Amygdala (tissue), 56 donors: ENCODE measurements at places on chromosomes 5 and 9.

GRCh38 chr9:75983319-75984045, 93.0 kb downstream of the PCSK5 start:
- DNase-seq: no peak

DNA sequence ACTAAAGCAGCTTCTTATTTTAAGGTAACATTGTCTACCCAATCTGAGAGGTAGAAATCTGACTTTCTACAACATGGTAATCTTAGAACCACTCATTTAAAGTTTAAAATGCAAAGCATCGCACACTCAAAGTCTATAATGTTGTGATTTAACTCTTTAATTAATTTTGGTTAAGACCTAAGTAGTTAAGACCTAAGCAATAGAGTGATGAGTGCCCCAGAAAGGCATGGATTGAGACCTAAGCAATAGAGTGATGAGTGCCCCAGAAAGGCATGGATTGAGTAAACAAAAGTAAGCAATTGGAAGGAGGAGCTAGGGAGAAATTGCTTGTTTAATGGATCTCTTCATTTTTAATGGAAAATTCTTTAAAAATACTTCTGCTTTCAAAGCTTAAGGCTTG, 86.8 kb downstream of the NLN start:
- DNase-seq: no peak

DNA sequence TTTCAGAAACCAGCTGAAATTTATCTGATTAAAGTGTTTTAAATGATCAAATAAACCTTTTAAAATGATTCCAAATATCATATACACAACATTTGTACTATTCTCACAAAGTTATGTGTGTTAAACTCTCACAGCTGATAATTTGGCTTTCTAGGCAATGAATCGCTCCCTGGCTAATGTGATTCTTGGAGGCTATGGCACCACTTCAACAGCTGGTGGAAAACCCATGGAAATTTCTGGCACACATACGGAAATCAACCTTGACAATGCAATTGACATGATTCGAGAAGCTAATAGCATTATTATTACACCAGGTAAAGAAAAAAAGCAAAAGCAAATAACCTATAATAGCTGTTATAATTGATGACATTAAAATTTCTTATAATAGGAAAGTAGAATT, 72.4 kb downstream of the NNT start:
- DNase-seq: no peak

- DNase-seq: no peak
Observed at GRCh38 chr5:135604056-135604455, 25.3 kb upstream of the CXCL14 start.

DNA sequence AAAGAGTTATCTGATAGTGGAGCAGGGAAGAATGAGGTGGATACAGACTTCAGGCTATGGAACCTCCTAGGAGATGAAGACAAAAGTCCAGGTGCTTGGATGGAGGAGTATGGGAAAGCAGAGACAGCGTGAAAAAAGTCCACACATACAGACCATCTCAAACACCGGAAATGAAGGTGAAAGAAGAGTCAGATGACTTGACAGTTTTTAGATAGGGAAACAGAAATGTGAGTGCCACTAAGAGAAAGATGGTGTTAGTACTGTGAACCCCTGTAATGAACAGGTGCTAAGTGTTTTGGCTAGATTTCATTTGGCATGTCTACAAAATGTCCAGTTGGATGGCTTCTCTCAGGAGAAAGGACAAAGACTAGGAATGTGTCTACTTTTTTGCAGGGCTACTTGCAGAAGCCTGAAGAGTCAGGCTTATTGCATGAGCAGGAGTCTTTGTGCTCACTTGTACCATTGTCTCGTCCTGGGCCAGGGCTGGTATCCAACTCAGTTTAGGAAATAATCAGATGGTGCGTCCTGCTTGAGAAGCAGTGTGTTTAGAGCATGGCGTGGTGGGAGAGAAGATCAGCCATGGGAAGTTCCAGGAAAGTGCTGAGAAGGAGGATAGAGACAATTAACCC, 90.6 kb upstream of the STARD4 start:
- DNase-seq: no peak

DNA sequence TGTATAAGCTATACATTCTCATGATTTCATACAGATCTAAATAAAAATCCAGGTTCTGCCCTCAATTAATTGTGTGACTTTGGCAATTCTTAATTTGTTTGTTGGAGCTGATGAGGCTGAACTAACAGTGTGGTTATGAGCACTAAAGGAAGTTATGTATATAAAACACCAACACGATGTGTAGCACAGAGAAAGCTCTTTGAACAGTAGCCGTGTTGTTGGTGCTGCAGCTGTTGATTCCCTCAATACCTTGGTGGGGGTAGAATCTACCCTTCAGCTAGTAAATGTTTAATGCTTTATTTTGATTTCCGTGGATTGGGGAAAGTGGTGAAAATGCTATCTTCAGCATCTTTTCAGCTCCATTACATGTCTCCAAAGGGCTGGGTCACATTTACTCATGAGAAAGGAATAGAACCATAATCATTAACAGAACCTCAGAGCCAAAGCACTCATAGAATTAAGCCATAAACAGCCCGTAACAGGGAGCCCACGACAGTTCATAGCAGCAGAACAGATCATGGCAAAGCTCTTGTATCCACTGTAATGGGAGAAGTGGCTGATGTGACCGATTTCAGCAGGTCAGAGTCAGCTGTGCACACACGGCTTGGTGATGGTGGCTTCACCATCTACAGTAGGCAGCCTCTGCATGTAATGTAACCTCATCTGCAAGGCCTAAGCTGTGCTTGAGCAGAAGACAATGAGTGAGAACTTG, 332.7 kb downstream of the DIRAS2 start:
- no peak for DNase-seq

DNA sequence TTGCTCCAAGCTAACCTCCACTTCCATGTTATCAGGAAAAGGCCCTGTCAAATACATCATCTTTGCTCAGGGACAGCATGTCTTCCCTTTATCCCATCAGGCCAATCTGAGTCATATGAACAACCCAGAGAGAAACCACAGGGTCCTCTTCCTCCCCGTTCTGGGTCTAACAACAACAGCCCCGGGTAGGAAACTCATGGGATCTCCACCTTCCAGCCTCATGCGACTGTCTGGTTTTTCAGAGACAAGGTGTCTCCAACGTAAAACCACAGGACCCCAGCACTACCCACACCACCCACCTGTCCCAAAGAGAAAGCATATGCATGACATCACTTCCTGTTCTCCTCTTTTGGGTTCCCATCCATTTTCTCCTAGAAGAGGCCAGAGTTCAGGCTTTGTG, 217.9 kb downstream of the ENC1 start:
- no peak for DNase-seq

DNA sequence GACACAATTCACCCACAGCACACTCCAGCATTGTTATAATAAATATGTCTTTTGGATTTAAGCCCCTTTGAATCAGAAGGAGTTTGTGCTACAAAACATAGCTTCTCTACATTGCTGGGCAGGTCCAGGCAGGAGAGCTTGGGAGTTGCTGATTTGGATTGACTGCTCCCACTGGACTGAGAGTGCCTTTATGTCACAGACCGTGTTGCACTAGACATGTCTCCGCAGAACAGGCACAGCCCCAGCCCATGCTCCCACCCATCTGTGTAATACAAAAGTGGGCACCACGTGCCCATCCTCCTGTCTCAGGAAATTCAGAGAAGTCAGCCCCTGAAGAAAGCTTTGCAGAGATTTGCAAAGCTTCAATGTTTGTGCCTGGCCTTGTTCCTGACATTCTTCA, 117.1 kb downstream of the MED10 start:
- no peak for DNase-seq

DNA sequence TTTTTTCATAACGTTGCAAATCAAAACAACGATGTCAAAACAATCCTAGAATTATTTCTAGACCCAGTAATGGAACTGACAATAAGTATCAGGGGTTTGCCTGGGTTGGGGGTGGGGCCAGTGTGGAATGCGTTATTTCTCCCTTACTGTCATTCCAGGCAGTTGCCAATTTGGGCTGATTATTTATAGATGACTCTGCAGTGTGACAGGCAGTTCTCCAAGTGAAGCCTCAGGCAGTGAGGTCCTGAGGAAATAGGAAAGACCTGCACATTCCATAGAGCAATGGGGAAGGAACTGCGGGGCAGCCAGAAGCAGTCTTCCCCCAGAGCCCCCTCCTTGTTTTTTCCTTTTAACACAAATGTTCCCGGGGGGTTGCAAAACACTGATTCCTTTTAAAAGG, 179.0 kb downstream of the YTHDC2 start:
- no peak for DNase-seq

GRCh38 chr5:57598756-57599155, 116.1 kb upstream of the ACTBL2 start:
- no peak for DNase-seq

DNA sequence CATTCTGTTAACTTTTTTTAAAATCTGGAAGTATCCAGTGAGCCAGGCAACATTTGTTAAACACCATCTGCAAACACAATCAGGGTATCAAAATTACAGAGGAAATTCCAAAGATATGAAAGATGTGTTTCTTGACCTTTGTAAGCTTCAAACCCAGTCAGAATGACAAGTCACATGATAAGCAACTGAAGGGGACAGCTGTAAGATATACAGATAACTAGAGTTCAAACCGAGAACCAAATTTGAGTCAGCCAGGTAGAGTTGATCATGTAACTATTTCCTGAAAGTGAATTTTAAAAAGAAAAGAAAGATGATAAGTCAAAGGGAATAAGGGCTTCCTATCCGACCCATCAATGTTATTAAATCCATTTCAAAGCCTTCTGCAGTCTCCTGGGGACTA, 196.2 kb downstream of the DEPDC1B start:
- DNase-seq: no peak

GRCh38 chr5:149594206-149594895, 13.1 kb downstream of the ARHGEF37 start:
- DNase-seq: no peak

GRCh38 chr9:19375538-19375937, 4.5 kb downstream of the RPS6 start:
- no peak for DNase-seq

DNA sequence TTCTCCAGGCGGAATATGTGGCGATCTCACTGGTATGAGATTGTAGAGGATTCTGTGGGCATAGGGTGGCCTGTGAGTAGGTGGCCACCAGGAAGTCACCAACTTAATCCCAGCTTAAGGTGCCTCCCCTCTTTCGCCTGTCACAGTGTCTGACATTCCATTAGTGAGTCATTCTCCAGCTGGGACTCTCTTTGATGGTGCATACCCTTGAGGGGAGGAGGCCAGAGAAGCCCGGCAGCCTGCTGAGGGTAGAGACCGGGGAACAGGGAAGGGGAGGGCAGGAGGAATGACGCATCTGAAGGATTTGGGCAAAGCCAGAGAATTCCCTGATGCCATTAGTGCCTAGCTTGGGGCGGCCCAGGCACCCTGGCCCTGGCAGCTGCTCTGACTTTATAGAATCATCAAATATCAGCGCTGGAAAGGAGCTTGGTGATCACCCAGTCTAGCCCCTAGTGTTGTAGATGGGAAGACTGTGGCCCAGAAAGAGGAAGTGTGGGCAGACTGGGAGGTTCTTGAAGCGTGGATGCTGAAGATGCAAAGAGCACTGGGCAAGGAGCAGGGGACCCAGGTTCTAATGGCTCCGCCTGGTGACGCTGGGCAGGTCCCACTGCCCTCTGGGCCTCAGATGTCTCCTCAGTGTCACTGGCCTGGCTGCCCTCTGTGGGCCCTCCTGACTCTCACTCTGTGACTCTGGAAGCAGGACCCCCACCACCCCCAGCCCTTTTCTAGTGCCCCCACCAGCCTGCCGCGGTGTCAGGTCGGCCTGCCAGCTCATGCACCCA, 41.4 kb downstream of the DAB2IP start:
- no peak for DNase-seq

DNA sequence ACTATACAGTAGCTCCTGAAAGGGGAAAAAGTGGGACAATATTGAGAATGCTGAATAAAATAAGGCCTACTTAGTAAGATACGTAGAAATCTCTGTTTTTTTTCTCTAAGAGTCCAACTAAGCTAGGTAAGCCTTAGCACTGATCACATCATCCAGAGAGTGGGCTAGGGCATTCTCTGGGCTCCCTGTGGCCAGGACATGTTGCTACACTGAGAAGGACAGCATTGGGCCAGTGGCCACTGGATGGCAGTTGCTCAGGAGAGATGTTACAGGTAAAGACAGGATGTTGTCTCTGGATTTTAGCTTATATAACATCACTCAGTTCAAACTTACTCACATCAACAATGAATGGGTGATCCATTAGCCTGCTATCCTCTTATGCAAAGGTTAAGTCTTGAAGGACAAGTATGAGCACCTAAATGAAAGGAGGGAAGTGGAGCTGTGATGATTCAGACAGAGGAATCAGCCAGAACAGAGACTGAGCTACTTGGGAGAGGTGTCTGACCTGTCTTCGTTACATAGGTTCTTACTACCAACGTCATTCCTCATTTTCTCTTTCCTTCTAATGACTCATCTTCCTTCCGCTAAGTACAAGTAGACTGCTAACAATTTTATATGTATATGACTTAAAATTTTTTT, 226.6 kb upstream of the ADCY2 start:
- no peak for DNase-seq

- no peak for DNase-seq
Observed at GRCh38 chr5:179867079-179867465, 8.5 kb upstream of the MRNIP start.
